ENCODE measurements at places on chromosomes 5 and 9. TPM values are rescaled to one million over a fixed set of nuclear protein-coding genes. Genes with fewer than 3 reads are reported as not detected.

The C8G gene
- total RNA-seq, result 14.5 TPM

The SOWAHA gene
- total RNA-seq, result 0.12 TPM

The SAXO1 gene
- 0.37 TPM for total RNA-seq

- H3K27me3 ChIP-seq, result peaks cover 9% of the 10 kb centered on the region
- H3K36me3 ChIP-seq, result peaks cover 4% of the 10 kb centered on the region
- H3K27ac ChIP-seq, result peak overlapping the region; percentile 94
- H3K4me3 ChIP-seq, result peak overlapping the region; percentile 59
- DNase-seq, result no peak
- H3K4me1 ChIP-seq, result peaks cover 65% of the 10 kb centered on the region
These were observed 664.2 kb upstream of the ZNF608 start for GRCh38 chr5:125410537-125411070.

The GFI1B gene
- total RNA-seq, result not detected

DNA sequence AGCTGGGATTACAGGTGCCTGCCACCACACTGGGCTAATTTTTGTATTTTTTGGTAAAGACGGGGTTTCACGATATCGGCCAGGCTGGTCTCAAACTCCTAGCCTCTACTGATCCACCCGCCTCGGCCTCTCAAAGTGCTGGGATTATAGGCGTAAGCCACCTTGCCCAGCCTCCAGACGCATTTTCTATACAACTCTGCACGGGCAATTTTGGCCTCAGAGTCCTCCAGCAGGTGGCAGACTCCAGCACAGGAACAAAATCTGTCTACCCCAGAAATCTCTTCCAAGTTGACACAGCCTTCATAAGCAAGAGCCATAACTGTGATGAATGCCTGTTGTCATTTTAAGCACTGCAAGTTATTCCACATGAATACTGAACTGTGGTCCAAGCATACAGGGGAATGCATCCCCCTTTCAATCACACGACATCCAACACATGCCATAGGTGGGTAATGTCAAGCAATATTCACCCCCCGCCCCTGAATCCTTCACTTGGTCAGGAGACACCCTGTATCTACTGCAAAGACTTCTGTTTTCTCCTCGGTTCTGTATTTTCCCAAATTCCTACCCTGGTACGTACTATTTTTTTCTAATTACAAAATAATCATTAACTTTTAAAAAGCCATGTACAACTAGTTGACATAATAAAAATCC, 50.8 kb downstream of the ALDH7A1 start:
- no peak overlapping the region for H3K27ac ChIP-seq
- no peaks in the 10 kb centered on the region for H3K36me3 ChIP-seq
- no peaks in the 10 kb centered on the region for H3K27me3 ChIP-seq

GRCh38 chr9:94159069-94159939, 75.0 kb downstream of the PTPDC1 start:
- H3K4me1 ChIP-seq, result no peaks in the 10 kb centered on the region
- no peak overlapping the region for H3K27ac ChIP-seq
- DNase-seq, result no peak
- no peak overlapping the region for H3K4me3 ChIP-seq
- H3K36me3 ChIP-seq, result no peaks in the 10 kb centered on the region

DNA sequence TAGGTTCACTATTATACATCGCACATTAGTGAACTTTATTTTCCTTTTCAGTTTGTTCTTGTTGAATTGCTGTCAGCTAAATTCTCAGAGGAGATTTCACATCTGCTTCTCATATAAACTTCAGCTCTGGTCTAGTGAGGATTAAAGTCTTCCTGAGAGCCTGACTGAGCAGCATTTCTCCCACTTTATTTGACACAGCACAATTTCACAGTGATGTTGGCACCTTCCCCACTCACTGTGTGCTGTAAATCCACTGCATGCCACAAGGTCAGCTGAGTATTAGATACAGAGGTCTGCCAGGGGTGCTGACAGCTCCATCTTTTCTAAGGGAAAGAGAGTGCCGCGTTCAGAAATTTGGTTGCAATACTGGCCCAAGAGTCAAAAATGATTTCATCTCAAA, 567.4 kb downstream of the PRR16 start:
- no peak overlapping the region for H3K27ac ChIP-seq
- no peaks in the 10 kb centered on the region for H3K4me1 ChIP-seq
- H3K4me3 ChIP-seq, result no peak overlapping the region
- no peak for DNase-seq
- H3K27me3 ChIP-seq, result no peaks in the 10 kb centered on the region
- no peaks in the 10 kb centered on the region for H3K36me3 ChIP-seq

The INSL4 gene
- not detected for total RNA-seq

DNA sequence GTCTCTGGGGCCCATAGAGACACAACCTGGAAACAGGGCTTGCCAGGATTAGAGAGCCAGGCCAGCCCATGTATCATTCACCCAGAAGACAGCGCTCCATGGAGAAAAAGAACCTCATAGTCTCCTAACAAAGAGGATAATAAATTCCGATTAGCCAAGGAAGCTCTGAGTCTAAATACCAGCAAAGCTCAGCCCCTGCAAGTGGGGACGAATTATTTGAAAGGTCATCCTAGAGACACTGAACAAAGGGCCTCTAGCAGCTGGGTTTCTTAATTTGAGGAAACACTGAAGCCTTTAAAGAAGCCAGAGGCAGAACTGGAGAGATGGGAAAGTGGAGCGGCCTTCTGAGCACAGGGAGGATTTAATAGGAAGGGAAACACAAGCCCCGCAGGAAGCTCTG, 287.1 kb upstream of the ZNF462 start:
- H3K4me3 ChIP-seq, result no peak overlapping the region
- no peaks in the 10 kb centered on the region for H3K27me3 ChIP-seq
- H3K36me3 ChIP-seq, result peaks cover 9% of the 10 kb centered on the region

The RASEF gene
- total RNA-seq, result 0.25 TPM

DNA sequence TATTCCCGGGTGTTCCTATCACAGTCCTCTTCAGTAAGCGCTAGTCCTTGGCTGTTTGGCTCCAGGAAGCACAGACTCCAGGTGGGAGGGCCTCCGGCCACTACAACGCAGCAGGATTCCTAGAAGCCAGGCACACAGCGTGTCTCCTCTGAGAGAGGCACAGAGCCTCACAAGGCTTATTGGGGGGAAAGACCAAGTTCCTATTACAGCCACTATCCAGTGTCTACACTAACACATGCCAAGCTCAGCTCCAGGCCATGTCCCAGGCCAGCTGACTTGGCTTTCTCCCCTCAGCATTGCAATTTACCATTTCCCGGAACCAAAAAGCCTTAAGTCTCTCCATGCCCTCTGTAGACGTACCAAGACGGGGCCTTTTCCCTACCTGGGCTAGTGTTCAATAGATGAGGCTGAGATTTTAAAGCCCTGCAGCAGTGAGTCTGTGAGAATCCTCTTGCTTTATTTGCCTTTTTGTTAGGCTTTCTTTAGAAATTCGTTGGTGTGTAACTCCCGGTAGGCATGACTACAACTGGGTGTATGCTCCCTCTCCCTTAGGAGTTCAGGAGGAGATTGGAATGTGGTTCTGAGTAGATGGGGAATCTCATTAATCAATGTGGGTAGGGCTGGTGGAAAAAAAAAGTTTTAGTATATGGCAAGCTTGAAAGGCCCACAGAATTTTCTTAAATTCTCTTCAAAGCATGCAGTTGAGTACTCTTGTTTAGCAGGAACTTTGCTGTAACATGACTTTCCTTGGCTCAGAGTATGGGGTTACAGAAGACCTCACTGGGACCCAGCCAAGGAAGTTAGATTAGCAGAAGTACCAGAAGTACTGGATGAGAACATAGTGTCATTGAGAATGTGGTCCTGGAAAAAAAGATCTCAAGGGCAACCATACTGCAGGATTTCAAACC, 84.3 kb upstream of the SLC1A3 start:
- H3K4me3 ChIP-seq, result no peak overlapping the region
- DNase-seq, result no peak
- no peaks in the 10 kb centered on the region for H3K27me3 ChIP-seq
- no peaks in the 10 kb centered on the region for H3K4me1 ChIP-seq
- no peak overlapping the region for H3K27ac ChIP-seq
- no peaks in the 10 kb centered on the region for H3K36me3 ChIP-seq

The PAIP2 gene
- 128 TPM for total RNA-seq

DNA sequence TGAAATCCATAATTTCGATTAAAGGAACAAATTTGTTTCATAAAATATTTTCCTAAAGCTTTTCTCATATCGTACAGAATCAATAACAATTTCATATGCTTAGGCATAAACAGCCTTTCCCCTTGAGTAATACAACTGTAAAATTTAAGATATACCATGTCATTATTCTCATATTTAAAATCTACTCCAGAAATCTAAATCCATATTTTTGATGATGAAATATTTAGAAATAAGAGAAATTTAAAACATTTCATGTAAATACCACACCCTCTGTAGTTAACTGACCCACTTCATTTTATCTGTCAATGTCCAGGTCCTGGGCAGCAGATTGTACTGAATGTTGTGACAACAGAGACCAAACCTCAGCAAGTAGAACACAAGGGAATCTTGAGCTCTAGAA, 5.1 kb downstream of the POC5 start:
- no peaks in the 10 kb centered on the region for H3K36me3 ChIP-seq
- peaks cover 11% of the 10 kb centered on the region for H3K4me1 ChIP-seq
- no peak overlapping the region for H3K4me3 ChIP-seq

DNA sequence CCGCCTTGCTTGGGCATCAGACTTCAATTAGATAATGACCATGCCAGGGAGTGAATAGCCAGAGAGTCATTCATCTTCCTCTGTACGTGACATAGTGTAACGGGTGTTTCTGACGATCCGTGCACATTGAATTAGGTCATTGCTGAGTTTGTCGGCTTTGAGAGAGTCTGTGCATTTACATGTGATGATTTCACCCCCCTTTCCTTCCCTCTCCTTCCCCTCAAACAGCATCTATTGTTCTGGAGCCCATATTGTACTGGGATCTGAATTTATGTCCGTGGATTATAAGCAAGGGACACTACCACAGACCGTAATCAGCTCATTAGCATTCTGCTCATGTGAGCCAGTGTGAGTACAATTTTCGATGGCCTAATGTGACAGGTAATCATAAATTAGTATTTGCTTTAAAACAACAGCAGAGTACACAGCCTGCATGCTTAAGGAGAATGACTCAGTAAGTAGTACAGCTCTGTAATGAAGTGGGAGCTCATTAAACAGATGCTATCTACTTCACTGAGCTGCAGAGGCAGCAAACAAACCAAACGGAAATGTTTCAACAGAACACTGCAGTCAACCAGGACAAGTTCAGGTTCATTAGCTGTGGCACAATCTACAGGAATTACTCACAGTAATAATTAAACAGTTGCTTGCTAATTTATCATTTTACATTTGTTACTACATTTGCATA, 302.1 kb downstream of the CSNK1G3 start:
- H3K4me1 ChIP-seq, result peaks cover 49% of the 10 kb centered on the region
- peak overlapping the region; percentile 31 for H3K27ac ChIP-seq
- no peaks in the 10 kb centered on the region for H3K36me3 ChIP-seq
- H3K4me3 ChIP-seq, result peak overlapping the region; percentile 16
- H3K27me3 ChIP-seq, result peaks cover 2% of the 10 kb centered on the region

DNA sequence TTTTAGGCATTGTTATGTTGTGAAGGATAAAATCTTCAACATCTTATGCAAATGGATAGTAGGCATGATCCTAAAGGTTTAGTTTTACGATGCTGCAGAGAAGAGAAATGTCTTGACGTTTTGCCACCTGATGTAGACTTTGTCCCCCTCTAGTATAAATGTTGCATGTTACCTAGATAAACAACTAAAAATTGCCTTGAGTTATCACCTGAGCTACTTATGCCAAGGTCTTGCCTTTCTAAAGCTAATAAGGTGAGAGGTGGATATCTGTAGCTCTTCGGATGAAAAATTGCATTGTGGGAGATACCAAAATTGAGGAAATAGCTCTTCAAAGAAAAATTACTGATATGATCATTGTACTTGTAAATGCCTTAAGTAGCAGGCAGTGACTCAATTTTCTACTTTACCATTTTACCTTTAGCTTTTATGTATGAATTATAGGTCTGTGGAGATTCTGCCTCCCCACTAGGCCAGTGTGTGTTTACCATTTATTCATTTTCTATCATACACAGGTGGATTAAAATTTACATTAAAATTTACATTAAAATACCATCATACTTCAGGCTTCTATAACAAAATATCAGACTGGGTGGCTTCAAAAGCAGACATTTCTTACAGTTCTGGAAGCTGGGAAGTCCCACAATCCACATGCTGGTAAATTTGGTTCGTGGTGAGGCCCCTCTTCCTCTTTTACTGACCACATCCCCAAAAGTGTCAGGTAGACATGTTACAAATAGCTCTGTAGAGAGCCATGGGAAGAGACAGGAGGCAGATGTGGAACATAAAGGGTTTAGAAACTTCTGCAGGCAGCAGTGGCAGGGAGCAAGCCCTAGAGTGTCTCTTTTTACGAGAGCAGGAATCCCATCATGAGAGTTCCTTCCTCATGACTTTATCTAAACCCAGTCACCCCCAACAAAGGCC, 100.7 kb upstream of the ERBIN start:
- no peaks in the 10 kb centered on the region for H3K27me3 ChIP-seq
- no peak overlapping the region for H3K4me3 ChIP-seq
- H3K27ac ChIP-seq, result no peak overlapping the region
- no peak for DNase-seq

DNA sequence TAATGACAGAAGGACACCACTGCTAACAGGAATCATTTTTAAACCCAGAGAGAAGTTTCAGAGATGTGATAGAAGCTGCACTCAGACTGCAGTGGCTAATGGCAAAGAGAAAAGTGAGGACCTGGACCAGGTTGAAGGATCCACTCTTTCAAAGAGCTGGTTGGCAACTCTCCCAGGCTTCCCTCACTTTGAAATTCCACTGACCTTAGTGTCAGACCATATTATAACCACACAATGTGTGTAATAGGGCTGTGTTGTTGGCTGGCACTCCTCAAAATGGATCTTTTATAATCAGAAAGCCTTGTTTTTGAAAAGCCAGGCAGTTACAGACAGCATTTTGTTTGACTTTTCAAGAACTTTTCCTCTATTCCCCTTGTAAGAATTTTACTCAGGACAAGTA, 280.7 kb downstream of the PRELID2 start:
- H3K27ac ChIP-seq, result no peak overlapping the region
- no peaks in the 10 kb centered on the region for H3K36me3 ChIP-seq
- no peak overlapping the region for H3K4me3 ChIP-seq
- DNase-seq, result no peak

- peaks cover 33% of the 10 kb centered on the region for H3K4me1 ChIP-seq
- no peak for DNase-seq
- H3K27ac ChIP-seq, result peak overlapping the region; percentile 48
- no peak overlapping the region for H3K4me3 ChIP-seq
- H3K27me3 ChIP-seq, result peaks cover 3% of the 10 kb centered on the region
These were observed 83.9 kb upstream of the HSPA9 start for GRCh38 chr5:138659121-138659520.

DNA sequence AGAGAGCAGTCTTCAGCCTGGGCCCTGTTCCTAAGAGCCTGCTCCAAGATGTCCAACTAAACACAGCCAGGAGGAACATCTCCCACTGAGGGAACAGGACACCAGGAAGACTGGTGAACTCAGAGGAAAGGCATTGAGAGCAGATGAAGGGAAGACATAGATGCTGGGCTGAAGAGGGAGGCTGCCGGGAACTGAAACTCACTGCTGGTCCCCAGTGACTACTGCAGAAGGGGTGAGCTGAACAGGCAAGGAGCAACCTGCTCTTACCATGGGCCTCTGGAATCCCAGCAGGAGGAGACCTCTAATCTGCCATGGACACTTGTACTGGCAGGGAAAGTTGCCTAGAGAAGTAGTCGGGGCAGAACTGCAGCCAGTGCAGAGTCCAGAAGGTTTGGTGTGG, 95.7 kb downstream of the TRPM3 start:
- no peak overlapping the region for H3K4me3 ChIP-seq
- no peaks in the 10 kb centered on the region for H3K27me3 ChIP-seq
- no peak for DNase-seq
